ENCODE measurements at places on chromosomes 6 and 20.

GRCh38 chr6:16671302-16672289, 89.7 kb downstream of the ATXN1 start:
- peaks cover 31% of the 10 kb centered on the region for H3K4me1 ChIP-seq
- no peak overlapping the region for H3K4me3 ChIP-seq
- no peaks in the 10 kb centered on the region for H3K27me3 ChIP-seq
- no peak for DNase-seq
- no peak overlapping the region for H3K27ac ChIP-seq
- H3K36me3 ChIP-seq, result no peaks in the 10 kb centered on the region

- no peak overlapping the region for H3K27ac ChIP-seq
- H3K4me1 ChIP-seq, result peaks cover 39% of the 10 kb centered on the region
- peaks cover 32% of the 10 kb centered on the region for H3K27me3 ChIP-seq
- H3K4me3 ChIP-seq, result peak overlapping the region; percentile 42
These were observed 2.2 kb upstream of the TUBB2B start for GRCh38 chr6:3229566-3230178.

DNA sequence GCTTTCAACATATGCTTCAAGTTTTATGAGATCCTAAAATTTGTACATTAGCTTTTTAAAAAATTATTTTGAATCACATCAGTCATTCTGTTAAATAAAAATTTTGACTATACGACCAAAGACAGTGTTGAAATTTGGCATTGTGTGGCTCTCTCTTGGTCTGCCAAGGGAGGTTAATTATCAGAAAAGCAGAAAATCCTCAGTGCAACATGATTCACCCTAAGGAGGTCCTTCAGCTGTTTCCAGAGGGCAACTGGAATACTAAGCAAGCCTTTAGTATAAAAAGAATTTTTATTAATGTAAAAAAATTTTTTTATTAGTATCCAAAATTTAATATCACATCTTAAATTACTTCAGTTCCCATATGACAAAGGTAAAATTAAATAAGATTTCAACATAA, 23.1 kb upstream of the TMEM244 start:
- no peaks in the 10 kb centered on the region for H3K36me3 ChIP-seq
- DNase-seq, result no peak
- no peaks in the 10 kb centered on the region for H3K27me3 ChIP-seq
- H3K4me3 ChIP-seq, result no peak overlapping the region
- peaks cover 6% of the 10 kb centered on the region for H3K4me1 ChIP-seq

- H3K27me3 ChIP-seq, result no peaks in the 10 kb centered on the region
- H3K4me1 ChIP-seq, result peaks cover 51% of the 10 kb centered on the region
- peak; percentile 83 for DNase-seq
- H3K4me3 ChIP-seq, result no peak overlapping the region
- no peaks in the 10 kb centered on the region for H3K36me3 ChIP-seq
- peak overlapping the region; percentile 71 for H3K27ac ChIP-seq
These were observed 10.4 kb upstream of the ABHD16B start for GRCh38 chr20:63850689-63851547.

DNA sequence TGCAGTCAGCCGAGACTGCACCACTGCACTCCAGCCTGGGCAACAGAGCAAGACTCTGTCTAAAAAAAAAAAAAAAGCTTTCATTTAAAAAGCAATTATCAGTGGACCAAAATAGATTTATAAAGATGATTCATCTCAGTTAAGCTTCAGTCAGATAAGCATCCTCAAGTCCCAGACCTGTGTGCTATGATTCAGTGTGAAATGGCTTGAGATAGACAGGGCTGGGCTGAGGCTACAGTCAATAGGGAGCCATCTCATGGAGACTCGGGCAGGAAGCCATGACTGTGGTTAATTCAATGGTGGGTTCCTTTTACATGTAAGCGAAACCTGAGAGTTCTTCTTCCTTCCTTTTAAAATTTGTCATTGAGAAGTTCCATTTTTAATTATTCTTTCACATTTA, 276.0 kb downstream of the TFAP2A start:
- H3K36me3 ChIP-seq, result no peaks in the 10 kb centered on the region
- DNase-seq, result no peak
- no peak overlapping the region for H3K27ac ChIP-seq
- no peak overlapping the region for H3K4me3 ChIP-seq
- no peaks in the 10 kb centered on the region for H3K4me1 ChIP-seq

DNA sequence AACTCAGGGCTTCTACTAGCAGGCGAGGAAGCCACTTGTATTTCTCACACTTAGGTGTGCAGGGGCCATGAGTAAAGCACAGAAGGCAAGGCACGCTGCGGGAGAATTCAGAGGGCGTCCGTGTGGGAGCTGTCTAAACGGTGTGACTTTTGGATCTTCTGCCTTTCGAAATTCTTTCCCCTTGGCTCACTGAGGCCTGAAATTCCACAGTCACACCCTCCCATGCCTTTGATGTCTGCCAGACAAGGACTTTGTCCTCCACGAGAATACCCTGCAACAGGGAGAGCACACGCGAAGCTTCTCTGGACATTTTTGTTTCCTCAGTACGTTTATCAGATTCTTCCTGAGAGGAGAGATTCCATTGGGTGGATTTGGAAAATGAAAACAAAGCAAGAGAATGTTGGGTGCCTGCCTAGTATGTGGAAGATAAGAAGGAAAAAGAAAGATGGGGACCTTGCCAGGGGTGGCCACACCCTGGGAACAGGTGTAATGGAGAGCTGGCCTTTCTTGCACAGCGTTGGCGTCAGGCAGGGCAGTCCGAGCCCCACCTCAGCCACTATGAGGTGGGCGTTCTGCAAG, 235.7 kb downstream of the MYLK4 start:
- no peaks in the 10 kb centered on the region for H3K4me1 ChIP-seq
- DNase-seq, result no peak
- H3K36me3 ChIP-seq, result no peaks in the 10 kb centered on the region
- no peak overlapping the region for H3K27ac ChIP-seq
- H3K27me3 ChIP-seq, result peaks cover 1% of the 10 kb centered on the region

- no peak overlapping the region for H3K27ac ChIP-seq
- H3K36me3 ChIP-seq, result no peaks in the 10 kb centered on the region
- H3K4me3 ChIP-seq, result no peak overlapping the region
- no peaks in the 10 kb centered on the region for H3K4me1 ChIP-seq
- DNase-seq, result no peak
- no peaks in the 10 kb centered on the region for H3K27me3 ChIP-seq
These were observed 1830.0 kb upstream of the DEFB115 start for GRCh38 chr20:29427201-29428060.
